ENCODE measurements at places on chromosomes 2 and 18.

DNA sequence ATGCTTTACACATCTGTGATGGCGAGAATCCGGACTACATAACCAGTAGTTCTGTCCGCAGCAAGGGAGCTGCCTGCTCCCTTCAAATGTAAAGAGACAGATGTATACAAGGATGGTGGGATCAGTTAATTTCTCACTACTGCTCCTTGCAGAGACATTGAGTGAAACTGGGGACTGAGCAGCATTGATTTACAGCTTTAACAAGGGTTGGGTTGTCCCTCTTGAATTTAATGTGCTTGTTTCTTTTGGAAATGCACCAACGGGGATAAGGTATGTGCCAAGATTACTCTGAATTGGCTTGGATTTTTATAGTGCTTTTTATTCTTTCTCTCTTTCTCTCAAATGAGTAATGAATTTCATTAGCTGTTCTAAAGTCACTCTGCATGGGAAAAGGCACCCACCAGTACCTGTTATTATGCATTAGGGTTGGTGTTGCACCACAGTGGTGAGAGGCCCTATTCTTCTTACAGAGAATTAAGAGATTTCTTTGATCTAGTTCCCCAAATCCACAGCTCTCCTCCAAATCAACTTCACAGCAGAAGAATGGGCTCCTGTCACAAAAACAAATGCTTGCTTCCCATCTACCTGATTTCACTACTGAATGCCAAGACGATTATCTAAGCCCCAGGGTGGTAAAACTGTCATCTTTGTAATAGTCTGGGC is 107.6 kb downstream of the DOCK10 start:
- DNase-seq: no peak

- DNase-seq: no peak
These were observed 42.6 kb downstream of the TTR start for GRCh38 chr18:31634331-31634713.

DNA sequence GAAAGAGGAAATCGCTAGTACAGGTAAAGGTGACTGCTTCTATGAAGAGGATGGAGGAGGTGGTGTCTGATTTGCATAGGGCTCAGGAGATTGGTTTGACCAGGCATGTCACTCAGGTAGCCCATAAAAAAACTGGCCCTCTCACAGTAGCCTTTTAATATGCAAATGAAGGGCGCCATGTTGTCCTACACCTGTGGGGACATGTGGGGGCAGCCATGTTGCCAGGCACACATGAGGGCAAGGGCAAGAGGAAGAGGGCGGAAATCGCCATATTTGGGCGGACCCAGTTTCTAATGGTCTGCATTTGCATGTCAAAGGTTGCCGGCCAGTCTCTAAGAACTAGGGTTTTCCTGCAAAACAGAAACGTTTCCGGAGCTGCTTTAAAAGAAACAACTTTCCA is 1330.6 kb downstream of the DSC3 start:
- DNase-seq: no peak

DNA sequence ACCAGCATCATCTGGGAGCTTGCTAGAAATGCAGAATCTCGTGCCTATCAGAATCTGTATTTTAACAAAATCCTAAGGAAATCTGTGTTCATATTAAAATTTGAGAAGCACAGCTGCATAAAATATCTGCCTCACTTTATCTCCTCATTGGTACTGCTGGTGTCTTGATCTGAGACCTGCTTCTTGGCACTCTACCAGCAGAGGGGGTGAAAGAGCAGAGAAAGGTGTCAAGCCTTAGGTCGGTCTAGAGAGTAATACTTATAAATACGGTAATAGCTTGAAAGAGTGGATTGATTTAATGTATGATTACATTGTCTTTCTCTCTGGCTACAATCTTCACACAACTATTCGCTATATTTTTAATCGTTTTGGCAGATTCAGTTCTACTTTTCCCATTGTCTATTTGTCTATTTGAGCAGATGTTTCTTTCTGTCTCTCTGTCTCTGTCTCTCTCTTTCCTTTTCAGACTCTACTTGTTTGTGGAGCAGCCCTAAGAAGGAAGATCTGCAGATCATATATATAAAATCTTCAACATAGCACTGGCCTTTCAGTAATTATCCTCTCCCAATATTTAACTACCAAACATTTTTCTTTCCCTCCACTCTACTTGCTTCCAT is 1.7 kb upstream of the GCG start:
- peak; percentile 12 for DNase-seq

Measured in stimulated activated CD8-positive, alpha-beta memory T cell treated with anti-CD3 and anti-CD28 coated beads, Interleukin-15, amount 100 ng/mL, for 48 hours (primary cell).